ENCODE measurements at places on chromosomes 6 and 20.

- DNase-seq: no peak
Observed at GRCh38 chr6:579339-579738, 77.6 kb downstream of the HUS1B start.

DNA sequence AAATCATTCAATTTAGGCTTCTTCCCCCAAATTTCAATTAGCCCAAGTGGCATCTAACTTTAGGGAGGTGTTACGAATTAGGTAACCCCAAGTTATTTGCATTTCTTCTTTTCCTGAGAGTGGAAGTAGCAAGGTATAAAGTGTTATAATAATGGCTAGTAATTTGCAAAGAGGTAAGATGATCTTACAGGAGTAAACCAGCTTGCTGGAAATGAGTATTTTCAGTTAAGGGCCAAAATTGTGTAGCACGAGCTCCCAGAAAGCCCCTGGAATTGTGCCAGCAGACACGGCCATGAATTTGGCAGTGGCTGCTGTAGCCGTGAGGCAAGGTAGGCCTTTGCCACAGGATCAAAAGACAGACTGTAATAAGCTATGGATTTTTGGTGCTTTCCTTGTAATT, 38.0 kb downstream of the CITED2 start:
- no peak for DNase-seq

DNA sequence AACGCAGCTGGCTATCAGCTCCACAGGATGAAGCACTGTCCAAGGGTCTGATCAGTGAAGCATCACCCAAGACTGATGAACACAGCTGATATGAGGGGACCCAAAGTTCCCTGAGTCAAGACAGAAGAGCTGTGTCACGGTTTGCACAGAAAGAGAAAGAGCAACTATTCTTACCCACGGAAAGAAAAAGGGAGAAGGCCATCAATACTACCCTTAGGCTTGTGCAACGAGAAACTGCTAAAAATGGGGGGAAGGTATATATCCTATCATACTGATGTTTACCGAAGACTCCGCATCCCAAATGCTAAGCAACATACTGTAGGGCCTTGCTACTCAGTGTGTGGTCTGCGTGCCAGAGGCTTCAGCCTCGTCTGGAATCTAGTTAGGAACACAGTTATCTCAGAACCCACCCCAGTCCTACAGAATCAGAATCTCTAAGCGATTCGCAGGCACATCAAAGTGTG, 665 bp downstream of the FASTKD5 start:
- no peak for DNase-seq

DNA sequence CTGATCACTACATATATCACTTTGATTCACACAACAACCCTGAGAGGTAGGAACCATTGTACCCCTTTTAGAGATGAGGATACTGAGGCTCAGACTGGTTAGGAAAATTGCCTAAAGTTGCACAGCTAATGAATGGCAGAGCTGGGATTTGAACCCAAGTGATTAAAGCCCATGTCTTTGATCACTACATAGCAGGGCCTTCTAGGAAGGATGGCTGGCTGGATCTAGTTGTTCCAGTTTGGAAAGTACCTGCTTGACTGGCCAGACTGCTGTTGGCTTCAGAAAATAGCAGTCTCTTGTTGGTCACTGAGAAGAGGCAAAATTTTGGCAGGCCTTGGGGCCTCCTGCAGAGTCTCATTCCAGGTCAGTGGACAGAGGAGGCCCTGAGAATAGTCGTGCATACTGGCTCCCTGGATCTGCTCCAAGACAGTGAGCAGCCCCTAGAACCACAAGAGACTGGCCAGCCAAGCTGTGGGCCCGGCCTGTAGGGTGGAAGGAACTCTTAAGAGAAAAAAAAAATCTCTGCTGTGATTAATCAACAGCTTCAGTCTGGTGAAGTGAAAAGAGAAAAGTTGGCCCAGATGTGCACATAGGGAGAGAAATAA, 17.5 kb downstream of the PPARD start:
- no peak for DNase-seq

- no peak for DNase-seq
Observed at GRCh38 chr20:64233725-64234124, 21.8 kb upstream of the PCMTD2 start.

GRCh38 chr6:34276881-34277762, 28.3 kb upstream of the SMIM29 start:
- no peak for DNase-seq

GRCh38 chr6:42704937-42705374, 17.4 kb downstream of the PRPH2 start:
- DNase-seq: no peak

DNA sequence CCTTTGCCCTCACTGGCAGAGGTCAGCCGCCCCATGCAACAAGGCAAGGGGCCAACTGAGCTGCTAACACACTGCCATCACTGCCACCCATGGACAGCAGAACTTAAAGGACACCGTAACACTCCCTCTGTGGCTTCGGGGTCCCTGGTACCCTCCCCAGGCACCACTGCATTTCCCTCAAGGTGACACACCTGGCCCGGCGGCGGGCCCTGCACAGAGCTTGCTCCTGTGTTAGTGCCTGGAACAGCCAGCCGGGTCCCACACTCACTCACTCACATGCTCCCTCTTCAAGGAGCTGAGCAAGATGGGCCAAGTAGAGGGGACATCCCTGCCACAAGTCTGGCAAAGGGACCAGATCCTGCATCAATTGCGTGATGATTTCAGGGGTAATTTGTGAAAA, 126.5 kb upstream of the SOX4 start:
- no peak for DNase-seq

- DNase-seq: no peak
Observed at GRCh38 chr20:37755665-37756064, 61.8 kb downstream of the CTNNBL1 start.

DNA sequence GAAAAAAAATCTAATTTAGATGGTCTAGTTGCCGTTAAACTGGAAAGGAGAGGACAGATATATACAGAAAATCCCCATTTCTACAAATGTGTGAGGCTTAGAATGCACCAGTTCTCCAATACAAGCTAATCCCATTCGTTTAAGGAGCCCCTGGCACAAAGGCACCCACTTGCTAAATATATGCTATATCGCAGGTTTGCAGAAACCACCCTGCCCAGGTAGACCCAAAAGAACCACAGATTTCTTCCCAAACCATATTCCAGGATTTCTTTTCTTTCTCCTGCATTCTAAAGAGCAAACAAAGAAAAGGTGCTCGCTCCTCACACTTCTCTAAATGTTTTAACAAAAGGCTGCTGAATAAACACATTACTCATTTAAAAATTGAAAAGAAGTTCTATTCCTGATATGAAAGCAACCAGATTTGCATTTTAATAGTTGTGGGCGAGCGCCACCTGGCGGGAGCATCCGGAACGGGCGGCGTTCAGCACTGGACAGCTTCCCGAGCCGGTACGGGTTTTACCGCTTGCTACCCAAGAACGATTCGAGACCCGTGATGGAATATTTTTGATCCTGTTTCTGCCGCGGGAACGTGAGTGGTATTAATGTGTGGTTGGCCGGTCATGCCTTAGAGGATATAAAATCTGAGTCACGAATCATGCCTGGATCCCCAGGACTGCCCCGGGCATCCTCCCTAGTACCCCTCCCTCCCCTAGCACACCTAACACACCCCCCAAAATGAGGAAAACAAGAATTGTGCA, 2.1 kb downstream of the PTPRT start:
- DNase-seq: peak; percentile 36

- no peak for DNase-seq
Observed at GRCh38 chr6:51678905-51679620, 408.4 kb downstream of the PKHD1 start.

DNA sequence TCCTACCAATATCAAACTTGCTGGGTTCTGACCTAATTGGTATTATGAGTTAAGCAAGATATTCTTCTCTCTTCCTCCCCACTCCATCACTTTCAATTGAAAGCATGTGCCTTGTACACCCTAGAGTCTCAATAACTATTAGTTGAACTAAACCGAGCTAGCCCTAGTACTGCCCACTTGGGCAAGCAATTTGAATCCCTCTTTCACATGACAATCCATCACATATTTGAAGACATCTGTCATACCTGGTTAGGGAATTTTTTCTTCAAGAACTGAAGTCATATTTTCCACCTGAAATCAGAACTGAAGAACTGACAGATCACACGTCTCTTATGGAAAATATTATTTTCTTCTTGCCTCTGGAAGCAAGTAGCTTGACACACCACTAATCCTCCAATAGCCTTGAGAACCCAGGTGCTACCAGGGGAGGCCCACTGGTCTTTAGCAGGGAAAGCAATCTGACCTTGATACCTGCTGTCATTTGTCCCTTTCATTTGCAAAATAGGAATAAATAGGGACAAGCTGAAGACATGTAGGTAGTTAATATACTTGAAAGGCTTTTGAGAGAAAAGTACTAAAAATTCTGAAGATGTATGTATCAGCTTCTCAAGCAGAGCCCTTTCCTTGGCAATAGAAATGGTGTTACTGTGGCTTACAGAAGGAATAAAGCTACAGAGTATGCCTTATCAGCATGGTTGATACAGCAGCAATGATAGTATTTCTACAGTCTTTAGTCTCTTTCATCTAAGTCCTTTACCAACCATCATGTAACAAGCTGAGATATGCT, 71.4 kb downstream of the GJA10 start:
- no peak for DNase-seq

DNA sequence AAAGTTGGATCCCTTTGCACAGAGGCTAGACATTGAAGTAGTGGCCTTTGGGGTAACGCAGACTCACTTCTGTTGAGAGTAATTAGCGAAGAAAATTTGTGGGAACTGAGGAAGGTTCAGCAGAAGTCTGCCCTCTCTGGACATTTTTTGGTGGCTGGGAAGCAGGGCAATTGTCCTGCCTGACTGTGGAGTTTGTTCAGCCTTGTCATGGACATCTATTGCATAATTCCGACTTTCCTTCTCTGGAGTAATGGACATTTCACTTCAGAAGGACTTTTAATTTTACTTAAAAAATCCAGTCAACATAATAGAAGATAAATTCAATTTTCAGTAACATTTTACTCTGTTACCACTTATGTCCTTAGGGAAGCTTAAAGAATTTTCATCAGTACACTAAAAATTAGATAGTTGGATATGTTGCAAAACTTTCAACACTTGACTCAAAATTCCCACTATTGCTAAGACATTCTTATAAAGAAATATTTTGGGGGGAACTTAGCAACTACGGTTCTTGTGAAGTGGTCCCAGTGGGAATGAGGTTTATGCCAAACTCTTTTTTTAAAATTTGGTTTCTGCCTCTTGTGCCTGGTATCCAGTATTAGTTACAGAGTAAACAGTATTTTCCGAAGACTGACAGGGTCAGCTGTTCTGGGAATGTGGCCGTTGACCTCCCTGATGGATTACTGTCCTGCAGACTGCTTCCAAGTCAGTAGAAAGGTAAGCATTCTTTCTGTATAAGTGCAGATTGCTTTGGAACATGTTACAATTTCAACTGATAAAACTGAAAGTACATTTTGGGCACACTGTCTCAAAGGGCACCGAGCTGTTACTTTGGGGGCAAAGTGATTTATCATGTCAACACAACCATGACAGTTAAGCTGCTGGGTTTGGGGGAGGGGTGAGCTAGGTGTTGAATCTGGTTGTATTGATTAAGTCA, 100.6 kb upstream of the MLIP start:
- DNase-seq: no peak

- DNase-seq: no peak
Observed at GRCh38 chr6:162814426-162814973, 86.7 kb downstream of the PACRG start.

DNA sequence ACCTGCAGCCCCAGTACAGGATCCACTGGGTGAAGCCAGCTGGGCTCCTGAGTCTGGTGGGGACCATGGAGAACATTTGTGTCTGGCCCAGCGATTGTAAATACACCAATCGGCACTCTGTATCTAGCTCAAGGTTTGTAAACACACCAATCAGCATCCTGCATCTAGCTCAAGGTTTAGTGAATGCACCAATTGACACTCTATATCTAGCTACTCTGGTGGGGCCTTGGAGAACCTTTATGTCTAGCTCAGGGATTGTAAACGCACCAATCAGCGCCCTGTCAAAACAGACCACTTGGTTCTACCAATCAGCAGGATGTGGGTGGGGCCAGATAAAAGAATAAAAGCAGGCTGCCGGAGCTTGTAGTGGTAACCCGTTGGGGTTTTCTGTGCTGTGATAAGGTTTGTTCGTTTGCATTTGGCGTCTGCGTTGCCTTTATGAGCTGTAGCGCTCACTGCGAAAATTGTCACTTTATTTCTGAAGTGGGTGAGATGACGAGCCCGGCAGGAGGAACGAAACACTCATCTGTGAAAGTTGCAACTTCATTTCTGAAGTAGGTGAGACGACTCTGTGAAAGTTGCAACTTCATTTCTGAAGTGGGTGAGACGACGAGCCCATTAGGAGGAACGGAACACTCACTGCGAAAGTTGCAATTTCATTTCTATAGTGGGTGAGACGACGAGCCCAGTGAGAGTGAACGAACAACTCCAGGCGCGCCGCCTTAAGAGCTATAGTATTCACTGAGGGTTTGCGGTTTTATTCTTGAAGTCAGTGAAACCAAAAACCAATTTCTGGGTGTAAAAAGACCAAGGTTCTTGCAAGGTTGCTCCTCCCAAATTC, 31.1 kb downstream of the SERPINB6 start:
- DNase-seq: peak; percentile 58

DNA sequence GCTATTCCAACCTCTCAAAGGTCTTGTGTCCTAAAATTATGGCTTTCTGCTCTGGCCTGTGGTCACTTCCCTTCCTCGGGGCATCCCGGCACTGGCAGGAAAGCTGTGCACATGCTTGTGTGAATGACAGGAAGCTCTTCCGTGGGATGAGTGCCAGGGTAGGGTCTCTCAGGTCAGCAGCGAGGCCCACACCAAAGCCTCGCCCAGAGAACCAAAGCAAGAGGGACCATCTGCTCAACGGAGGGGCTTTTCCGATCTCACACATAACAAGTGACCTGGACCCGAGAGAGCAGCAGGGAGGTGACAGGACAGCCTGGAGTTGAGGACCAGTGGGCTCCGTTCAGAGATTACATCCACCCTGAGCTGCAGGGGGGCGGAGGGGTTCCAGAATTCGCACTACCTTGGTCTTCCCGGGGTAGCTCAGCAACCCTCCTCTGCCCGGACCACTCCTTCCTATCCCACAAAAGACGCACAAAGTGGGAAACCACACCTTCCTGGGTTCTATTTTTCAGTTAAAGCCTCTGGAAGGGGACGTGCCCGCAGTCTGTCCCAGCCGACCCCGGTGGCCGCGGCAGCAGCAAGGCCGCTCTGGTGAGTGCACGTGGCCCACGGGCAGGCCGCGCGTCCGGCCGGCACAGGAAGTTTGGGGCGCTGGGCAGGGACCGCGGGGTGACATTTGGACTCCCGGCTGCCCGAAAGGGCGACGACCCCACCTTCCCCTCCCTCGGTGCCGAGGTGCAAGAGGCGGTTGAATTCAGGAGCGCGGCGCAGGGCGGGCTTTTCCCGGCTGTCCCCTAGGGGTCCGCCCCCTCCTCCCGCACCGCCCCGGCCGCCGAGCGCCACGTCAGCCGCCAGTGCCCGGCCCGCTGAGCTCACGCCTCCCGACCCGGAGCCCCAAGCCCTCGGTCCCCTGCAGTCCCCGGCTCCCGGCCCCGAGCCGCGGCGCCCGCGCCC, 988 bp downstream of the TXNDC5 start:
- DNase-seq: no peak

GRCh38 chr6:19410481-19410880, 426.7 kb upstream of the ID4 start:
- no peak for DNase-seq

All from activated T-cell treated with anti-CD3 and anti-CD28 coated beads for 4 hours (primary cell).